ENCODE measurements at places on chromosomes 16 and 17. TPM values are rescaled to one million over a fixed set of nuclear protein-coding genes. Genes with fewer than 3 reads are reported as not detected.

GRCh38 chr17:73560661-73561060, 83.6 kb downstream of the SDK2 start:
- no peak overlapping the region for H3K4me3 ChIP-seq
- peaks cover 35% of the 10 kb centered on the region for H3K27me3 ChIP-seq
- no peaks in the 10 kb centered on the region for H3K4me1 ChIP-seq
- no peaks in the 10 kb centered on the region for H3K36me3 ChIP-seq
- H3K27ac ChIP-seq = no peak overlapping the region
- DNase-seq = no peak

- peaks cover 86% of the 10 kb centered on the region for H3K4me1 ChIP-seq
- H3K27ac ChIP-seq = peak overlapping the region; percentile 83
- peak overlapping the region; percentile 9 for H3K4me3 ChIP-seq
- no peaks in the 10 kb centered on the region for H3K36me3 ChIP-seq
Measured at GRCh38 chr16:67459066-67459860, 21.7 kb downstream of the ATP6V0D1 start.

- no peak overlapping the region for H3K27ac ChIP-seq
- no peaks in the 10 kb centered on the region for H3K36me3 ChIP-seq
- peaks cover 18% of the 10 kb centered on the region for H3K4me1 ChIP-seq
- H3K4me3 ChIP-seq = no peak overlapping the region
- no peak for DNase-seq
Measured at GRCh38 chr16:70597135-70597835, 49.1 kb upstream of the IL34 start.

VAT1L gene
- 13.1 TPM for total RNA-seq

FAM171A2 gene
- 0.55 TPM for total RNA-seq

PDIA2 gene
- 1.6 TPM for total RNA-seq

VASN gene
- total RNA-seq = 5.5 TPM

GRCh38 chr17:334974-335481, 17.6 kb downstream of the RPH3AL start:
- H3K36me3 ChIP-seq = no peaks in the 10 kb centered on the region
- peak overlapping the region; percentile 94 for H3K27ac ChIP-seq
- H3K4me3 ChIP-seq = no peak overlapping the region
- H3K4me1 ChIP-seq = peaks cover 55% of the 10 kb centered on the region
- H3K27me3 ChIP-seq = peaks cover 26% of the 10 kb centered on the region

- H3K27ac ChIP-seq = no peak overlapping the region
- peaks cover 10% of the 10 kb centered on the region for H3K4me1 ChIP-seq
- H3K4me3 ChIP-seq = no peak overlapping the region
- no peaks in the 10 kb centered on the region for H3K27me3 ChIP-seq
- DNase-seq = no peak
Measured at GRCh38 chr16:81066681-81067080, 10.4 kb downstream of the C16orf46 start.

AURKB gene
- total RNA-seq = 1.2 TPM

GRCh38 chr17:50922107-50922506, 56.0 kb upstream of the TOB1 start:
- no peak overlapping the region for H3K4me3 ChIP-seq
- H3K36me3 ChIP-seq = no peaks in the 10 kb centered on the region
- H3K27me3 ChIP-seq = no peaks in the 10 kb centered on the region
- DNase-seq = no peak
- peak overlapping the region; percentile 16 for H3K27ac ChIP-seq

GRCh38 chr17:48513097-48513496, 17.7 kb downstream of the HOXB1 start:
- peaks cover 100% of the 10 kb centered on the region for H3K27me3 ChIP-seq
- no peak overlapping the region for H3K4me3 ChIP-seq
- no peaks in the 10 kb centered on the region for H3K36me3 ChIP-seq
- H3K27ac ChIP-seq = no peak overlapping the region

ABCA9 gene
- 13.0 TPM for total RNA-seq

GRCh38 chr16:70706948-70707465, 21.2 kb upstream of the MTSS2 start:
- H3K36me3 ChIP-seq = no peaks in the 10 kb centered on the region
- no peak for DNase-seq
- no peak overlapping the region for H3K4me3 ChIP-seq
- H3K27ac ChIP-seq = peak overlapping the region; percentile 40
- no peaks in the 10 kb centered on the region for H3K27me3 ChIP-seq

DNA sequence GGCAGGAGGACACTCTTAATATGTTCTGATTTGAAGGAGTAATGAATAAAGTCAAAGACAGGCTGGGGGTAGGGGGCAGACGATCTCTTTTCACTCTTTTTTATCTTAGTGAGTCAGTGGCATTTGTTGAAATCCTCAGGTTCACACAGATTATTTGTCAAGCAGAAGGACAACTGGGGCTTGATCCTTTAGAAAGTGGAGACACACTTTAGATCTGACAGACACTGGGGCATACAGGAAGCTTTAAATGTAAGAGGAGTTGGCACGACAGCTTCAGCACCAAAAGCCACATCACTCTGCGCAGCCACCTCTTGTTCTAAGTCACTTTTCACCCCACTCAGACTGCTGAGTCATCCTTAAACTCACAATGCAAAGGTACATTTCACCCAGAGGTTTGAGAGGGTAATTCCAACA, 121.5 kb downstream of the STXBP4 start:
- peaks cover 9% of the 10 kb centered on the region for H3K4me1 ChIP-seq
- H3K27me3 ChIP-seq = no peaks in the 10 kb centered on the region
- no peak overlapping the region for H3K27ac ChIP-seq
- no peaks in the 10 kb centered on the region for H3K36me3 ChIP-seq
- H3K4me3 ChIP-seq = no peak overlapping the region
- DNase-seq = no peak

- no peak overlapping the region for H3K27ac ChIP-seq
- DNase-seq = no peak
- no peaks in the 10 kb centered on the region for H3K27me3 ChIP-seq
- peaks cover 59% of the 10 kb centered on the region for H3K4me1 ChIP-seq
Measured at GRCh38 chr17:41915020-41915419, 3.7 kb downstream of the ACLY start.

DNA sequence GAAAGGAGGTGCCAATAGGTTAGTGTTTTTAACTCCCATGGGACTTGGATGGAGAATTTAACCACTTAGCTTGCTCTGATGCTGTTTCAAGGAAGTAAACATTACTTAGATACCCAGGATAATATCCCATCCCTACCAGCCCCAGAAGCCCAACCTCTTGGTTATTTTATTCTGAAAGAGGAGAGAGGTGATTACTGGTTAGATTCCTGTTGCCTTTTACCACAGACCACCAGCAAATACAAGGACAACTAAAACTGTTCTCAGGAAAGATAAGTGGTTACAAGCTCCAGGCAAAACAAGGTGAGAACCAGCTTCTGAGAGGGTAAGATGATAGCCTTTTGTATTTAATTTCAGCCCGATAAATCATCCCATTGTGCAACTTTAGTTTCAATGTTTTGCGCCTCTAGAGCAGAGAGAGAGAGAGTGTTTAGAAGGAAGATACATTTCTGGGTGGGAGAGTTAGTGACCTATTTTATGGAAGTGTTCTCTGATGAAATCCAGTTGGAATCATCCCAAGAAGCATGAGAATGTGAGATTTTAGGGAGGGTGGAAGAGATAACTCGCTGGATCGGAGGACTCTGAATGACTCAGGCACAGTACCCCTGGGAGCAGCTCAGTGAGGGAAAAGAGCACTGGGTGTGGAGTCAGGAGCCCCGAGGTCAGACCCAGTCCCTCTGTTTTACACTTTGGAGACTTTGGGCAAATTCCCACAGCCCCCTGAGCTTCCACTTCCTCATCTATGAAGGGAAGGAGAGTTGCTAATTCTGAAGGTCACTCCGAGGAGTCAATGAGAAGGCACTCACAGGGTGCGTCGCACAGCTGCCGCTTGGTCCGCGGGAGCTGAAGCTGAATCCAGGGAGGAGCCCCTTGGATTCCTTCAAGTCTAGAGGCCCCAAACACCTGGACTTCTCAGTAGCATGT, 12.1 kb downstream of the GLP2R start:
- H3K27ac ChIP-seq = peak overlapping the region; percentile 41
- no peaks in the 10 kb centered on the region for H3K27me3 ChIP-seq
- peaks cover 33% of the 10 kb centered on the region for H3K4me1 ChIP-seq
- DNase-seq = peak; percentile 61

DLG4 gene
- 14.0 TPM for total RNA-seq
